Caki2 (cell line): ENCODE measurements at places on chromosomes 11 and 22. TPM values are rescaled to one million over a fixed set of nuclear protein-coding genes. Genes with fewer than 3 reads are reported as not detected.

Gene FAR1
- 11.6 and 23.8 TPM in 2 replicates for total RNA-seq

Gene NFAM1
- 0.03 and 0.17 TPM in 2 replicates for total RNA-seq

Gene MRGPRX4
- total RNA-seq: not detected in 2 replicates

Gene TUB
- not detected in 2 replicates for total RNA-seq

Gene DMC1
- 2.5 and 19.8 TPM in 2 replicates for total RNA-seq

Gene NEU3
- 1.4 and 2.4 TPM in 2 replicates for total RNA-seq

- peak; percentile 88 for DNase-seq
Observed at GRCh38 chr11:9138612-9139579, 47.5 kb upstream of the SCUBE2 start.

DNA sequence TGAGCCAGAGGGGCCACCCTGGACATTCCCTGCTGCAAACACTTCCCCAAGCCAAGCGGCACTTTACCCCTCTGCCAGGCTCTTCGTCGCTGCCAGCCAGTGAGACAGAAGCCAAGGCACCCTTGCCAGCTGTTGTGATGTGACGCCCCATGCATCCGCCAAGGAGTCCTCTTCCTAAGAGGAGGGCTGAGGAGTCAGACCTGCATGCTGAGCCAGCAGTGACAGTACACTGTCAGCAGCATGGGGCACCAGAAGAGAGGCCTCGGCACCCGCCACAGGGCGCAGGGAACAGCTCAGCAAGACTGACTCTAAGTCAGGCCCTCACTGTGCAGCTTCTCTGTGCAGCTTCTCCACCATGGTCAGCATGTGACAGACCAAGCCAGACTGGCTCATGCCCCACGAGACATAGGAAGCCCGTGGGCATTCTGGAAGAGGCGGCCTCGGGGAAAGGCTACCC lies 26.4 kb downstream of the VPS37C start:
- DNase-seq: no peak

GRCh38 chr11:33616552-33616951 lies 84.1 kb downstream of the C11orf91 start:
- no peak for DNase-seq

GRCh38 chr11:74325649-74326645 lies 14.5 kb upstream of the P4HA3 start:
- DNase-seq: no peak

GRCh38 chr11:12725863-12726682 lies 51.9 kb downstream of the TEAD1 start:
- peak; percentile 74 for DNase-seq

- no peak for DNase-seq
Observed at GRCh38 chr11:44067266-44067665, 1.2 kb downstream of the ACCS start.

- no peak for DNase-seq
Observed at GRCh38 chr22:48486134-48486532, 1341.5 kb downstream of the BRD1 start.

- DNase-seq: no peak
Observed at GRCh38 chr11:44934110-44934509, 16.6 kb downstream of the TP53I11 start.

- DNase-seq: peak; percentile 50
Observed at GRCh38 chr11:27437829-27438594, 34.6 kb downstream of the LGR4 start.

DNA sequence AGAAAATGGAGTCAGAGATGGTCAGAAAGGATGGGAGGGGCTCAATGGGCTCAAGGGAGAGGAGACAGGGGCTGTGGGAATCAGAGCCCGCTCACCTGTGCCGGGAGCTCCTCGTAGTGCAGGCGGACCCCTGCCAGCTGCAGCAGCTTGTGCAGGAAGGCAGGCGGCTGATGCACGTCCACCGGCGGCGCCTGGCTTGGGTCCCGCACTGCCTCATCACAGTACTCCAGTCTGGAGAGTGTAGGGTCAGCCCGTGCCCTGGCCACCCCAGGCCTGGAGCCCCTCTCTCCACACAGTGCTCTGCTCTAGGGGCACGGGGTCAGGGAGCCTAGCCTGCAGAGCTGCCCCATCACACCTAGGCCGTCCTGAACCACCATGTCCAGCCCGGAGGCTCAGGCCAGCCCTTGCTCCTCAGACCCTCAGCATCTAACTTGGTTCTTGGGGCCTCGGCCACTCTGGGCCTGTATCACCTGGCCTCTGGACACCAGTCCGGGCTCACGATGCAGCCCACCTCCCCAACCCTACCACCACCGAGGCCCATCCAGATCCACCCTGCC lies 3.8 kb downstream of the ATG2A start:
- no peak for DNase-seq

- peak; percentile 65 for DNase-seq
Observed at GRCh38 chr22:29268511-29269229, 602 bp downstream of the EWSR1 start.

DNA sequence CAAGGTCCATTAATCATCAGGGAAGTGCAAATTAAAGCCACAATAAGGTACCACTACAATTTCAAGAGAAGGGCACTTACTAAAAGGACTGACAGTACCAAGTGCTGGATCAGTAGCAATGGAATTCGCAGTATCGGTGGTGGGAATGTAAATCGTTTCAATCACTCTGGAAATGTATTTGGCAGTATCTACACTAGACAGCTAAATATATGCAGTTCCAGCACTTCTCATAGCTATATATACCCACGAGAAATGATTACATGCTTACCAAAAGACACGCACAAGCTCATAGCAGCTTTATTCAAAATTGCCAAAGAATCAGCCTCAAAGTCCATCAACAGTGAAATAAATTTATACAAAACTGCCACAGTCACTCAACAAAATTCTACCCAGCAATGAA lies 4.4 kb upstream of the ZNF280B start:
- no peak for DNase-seq
